ENCODE measurements at places on chromosomes 13 and 19. TPM values are rescaled to one million over a fixed set of nuclear protein-coding genes. Genes with fewer than 3 reads are reported as not detected.

APOC4 gene
- not detected for total RNA-seq

ZNF780B gene
- 30.3 TPM for total RNA-seq

- no peaks in the 10 kb centered on the region for H3K4me1 ChIP-seq
- H3K4me3 ChIP-seq: no peak overlapping the region
- H3K36me3 ChIP-seq: no peaks in the 10 kb centered on the region
- no peak for DNase-seq
- H3K27ac ChIP-seq: no peak overlapping the region
These were observed 19.3 kb upstream of the SGCG start for GRCh38 chr13:23161481-23161825.

- H3K4me1 ChIP-seq: no peaks in the 10 kb centered on the region
- no peak overlapping the region for H3K4me3 ChIP-seq
- H3K27me3 ChIP-seq: no peaks in the 10 kb centered on the region
- no peak overlapping the region for H3K27ac ChIP-seq
These were observed 271.1 kb downstream of the UQCRFS1 start for GRCh38 chr19:28941833-28942232.

DNA sequence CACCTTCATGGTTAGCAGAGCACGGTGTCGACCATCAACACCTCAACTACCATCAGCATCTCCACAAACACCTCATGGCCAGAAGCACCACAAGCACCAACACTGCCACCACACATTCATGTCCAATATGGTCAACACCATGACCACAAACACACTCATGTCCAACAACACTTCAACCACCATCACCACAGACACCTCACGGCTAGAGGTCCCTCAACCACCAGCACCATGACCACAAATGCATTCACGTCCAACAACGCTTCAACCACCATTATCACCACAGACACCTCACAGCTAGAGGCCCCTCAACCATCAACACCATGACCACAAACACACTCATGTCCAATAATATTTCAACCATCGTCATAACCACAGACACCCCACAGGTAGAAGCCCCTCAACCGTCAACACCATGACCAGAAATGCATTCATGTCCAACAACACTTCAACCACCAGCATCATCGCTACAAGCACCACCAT lies 10.2 kb downstream of the TRAPPC5 start:
- no peaks in the 10 kb centered on the region for H3K27me3 ChIP-seq
- no peaks in the 10 kb centered on the region for H3K4me1 ChIP-seq
- no peak overlapping the region for H3K4me3 ChIP-seq
- no peak for DNase-seq
- no peaks in the 10 kb centered on the region for H3K36me3 ChIP-seq
- H3K27ac ChIP-seq: no peak overlapping the region

DNA sequence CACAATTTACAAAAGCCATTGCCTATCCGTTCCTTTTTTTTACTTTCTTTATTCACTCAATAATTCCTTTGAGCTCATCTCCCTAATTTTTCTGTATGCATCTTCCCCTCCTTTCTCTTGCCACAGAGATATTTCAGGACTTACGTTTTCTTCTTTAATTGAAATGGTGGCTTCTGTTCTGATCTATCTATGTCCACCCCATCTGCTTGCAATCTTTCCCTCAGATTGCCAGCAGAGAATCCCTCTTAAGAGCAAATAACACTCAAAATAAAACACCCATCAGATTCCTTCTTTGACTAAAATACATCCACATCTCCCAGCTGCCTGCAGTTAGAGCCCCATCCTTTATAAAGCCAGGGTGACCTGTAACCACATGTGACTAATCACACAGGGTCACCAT lies 478.6 kb downstream of the EFNB2 start:
- H3K4me3 ChIP-seq: no peak overlapping the region
- DNase-seq: no peak
- no peaks in the 10 kb centered on the region for H3K36me3 ChIP-seq
- H3K27ac ChIP-seq: no peak overlapping the region

LGALS7B gene
- not detected for total RNA-seq

ZNF93 gene
- total RNA-seq: 17.9 TPM

- H3K4me1 ChIP-seq: peaks cover 28% of the 10 kb centered on the region
- H3K36me3 ChIP-seq: peaks cover 12% of the 10 kb centered on the region
- DNase-seq: no peak
- H3K27me3 ChIP-seq: no peaks in the 10 kb centered on the region
These were observed 162.4 kb downstream of the DCT start for GRCh38 chr13:94317063-94317491.

RINL gene
- total RNA-seq: 58.9 TPM

DNA sequence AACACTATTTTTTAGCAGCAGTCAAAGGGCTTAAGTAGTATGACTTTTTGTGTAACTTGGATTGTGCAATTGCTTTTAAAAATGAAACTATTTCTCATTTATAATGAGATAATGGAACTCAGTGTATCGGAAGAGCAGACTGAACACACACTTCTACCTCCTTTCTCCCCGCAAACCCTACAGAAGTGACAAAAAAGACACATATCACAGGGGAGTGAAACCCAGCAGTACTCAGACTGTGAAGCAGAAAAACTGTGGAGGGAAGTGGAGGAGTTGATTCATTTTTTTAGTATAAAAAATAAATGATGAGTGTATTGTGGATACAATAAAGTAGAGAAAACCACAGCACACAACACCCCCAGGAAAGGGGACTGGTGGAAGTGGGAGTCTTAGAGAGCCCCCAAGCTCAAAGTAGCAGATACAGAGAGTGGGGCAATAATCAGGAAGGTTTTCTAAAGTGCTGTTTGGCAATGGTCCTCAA lies 9.7 kb downstream of the LPAR6 start:
- H3K27me3 ChIP-seq: no peaks in the 10 kb centered on the region
- peaks cover 74% of the 10 kb centered on the region for H3K4me1 ChIP-seq
- peak; percentile 45 for DNase-seq
- peaks cover 44% of the 10 kb centered on the region for H3K36me3 ChIP-seq
- peak overlapping the region; percentile 84 for H3K27ac ChIP-seq

DNA sequence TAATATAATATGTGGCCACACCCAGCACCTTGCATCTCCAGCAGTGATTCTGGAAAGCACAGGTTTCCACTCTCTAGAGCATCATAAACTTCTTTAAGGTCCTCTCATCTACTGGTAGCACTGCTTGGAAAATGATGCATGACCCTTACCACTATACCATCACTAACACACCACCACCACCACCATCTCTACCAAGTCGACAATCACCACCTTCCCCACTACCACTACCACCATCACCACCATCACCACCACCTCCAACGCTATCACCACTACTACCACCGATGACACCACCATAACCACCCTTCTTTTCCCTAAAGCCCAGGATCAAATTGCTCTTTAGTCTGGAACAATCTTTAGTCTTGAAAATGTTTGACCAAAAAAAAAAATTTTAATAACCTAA lies 390.4 kb downstream of the SUCLA2 start:
- H3K4me3 ChIP-seq: no peak overlapping the region
- no peaks in the 10 kb centered on the region for H3K4me1 ChIP-seq
- DNase-seq: no peak
- H3K27me3 ChIP-seq: no peaks in the 10 kb centered on the region
- H3K27ac ChIP-seq: no peak overlapping the region
- H3K36me3 ChIP-seq: no peaks in the 10 kb centered on the region

DNA sequence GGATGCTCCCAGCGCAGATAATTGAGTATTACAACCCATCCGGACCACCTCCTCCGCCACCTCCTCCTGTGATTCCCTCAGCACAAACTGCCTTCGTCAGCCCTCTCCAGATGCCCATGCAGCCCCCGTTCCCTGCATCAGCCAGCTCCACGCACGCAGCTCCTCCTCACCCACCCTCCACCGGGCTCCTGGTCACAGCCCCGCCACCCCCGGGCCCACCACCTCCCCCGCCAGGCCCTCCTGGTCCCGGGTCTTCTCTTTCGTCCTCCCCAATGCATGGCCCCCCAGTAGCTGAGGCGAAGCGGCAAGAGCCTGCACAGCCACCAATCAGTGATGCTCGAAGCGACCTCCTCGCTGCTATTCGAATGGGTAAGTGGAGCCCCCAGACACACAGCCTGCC lies 78.0 kb downstream of the GPR12 start:
- H3K27ac ChIP-seq: no peak overlapping the region
- no peak overlapping the region for H3K4me3 ChIP-seq
- H3K36me3 ChIP-seq: no peaks in the 10 kb centered on the region
- H3K27me3 ChIP-seq: peaks cover 3% of the 10 kb centered on the region
- no peaks in the 10 kb centered on the region for H3K4me1 ChIP-seq

- DNase-seq: no peak
- no peak overlapping the region for H3K27ac ChIP-seq
- H3K4me3 ChIP-seq: no peak overlapping the region
- no peaks in the 10 kb centered on the region for H3K36me3 ChIP-seq
- H3K27me3 ChIP-seq: peaks cover 2% of the 10 kb centered on the region
These were observed 328.1 kb downstream of the MYO16 start for GRCh38 chr13:108957369-108958012.

DNA sequence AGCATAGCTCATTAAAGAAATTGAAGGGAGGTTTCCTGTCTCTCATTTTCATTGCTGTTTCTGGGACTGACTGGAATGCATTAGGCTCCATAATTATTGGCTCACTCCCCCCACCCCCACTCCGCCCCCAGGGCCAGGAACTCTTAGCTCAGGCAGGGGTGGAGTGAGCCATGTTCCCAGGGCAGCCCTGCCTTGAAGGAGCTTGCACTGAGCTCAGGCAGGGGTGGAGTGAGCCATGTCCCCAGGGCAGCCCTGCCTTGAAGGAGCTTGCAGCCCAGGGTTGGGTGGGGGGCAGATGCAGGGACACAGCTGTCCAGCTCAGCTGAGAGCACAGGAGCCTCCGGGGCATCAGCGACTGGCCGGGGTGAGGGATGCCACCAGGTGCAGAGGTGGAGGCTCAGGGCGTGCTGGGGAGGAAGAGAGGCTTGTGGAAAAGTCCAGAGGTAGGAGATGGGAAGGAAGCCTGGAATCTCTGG lies 39.1 kb upstream of the TFDP1 start:
- no peaks in the 10 kb centered on the region for H3K4me1 ChIP-seq
- no peak for DNase-seq
- no peaks in the 10 kb centered on the region for H3K27me3 ChIP-seq
- H3K4me3 ChIP-seq: no peak overlapping the region
- no peak overlapping the region for H3K27ac ChIP-seq

GRCh38 chr19:39671739-39672363 lies 16.1 kb downstream of the LGALS16 start:
- H3K27ac ChIP-seq: no peak overlapping the region
- H3K27me3 ChIP-seq: peaks cover 22% of the 10 kb centered on the region
- peaks cover 22% of the 10 kb centered on the region for H3K4me1 ChIP-seq
- no peaks in the 10 kb centered on the region for H3K36me3 ChIP-seq

- H3K4me3 ChIP-seq: no peak overlapping the region
- no peaks in the 10 kb centered on the region for H3K27me3 ChIP-seq
- H3K36me3 ChIP-seq: peaks cover 71% of the 10 kb centered on the region
- H3K4me1 ChIP-seq: peaks cover 92% of the 10 kb centered on the region
These were observed 7.6 kb upstream of the CD79A start for GRCh38 chr19:41869374-41869955.

GRCh38 chr13:62704875-62705274 lies 1289.2 kb upstream of the PCDH20 start:
- H3K27me3 ChIP-seq: no peaks in the 10 kb centered on the region
- H3K4me3 ChIP-seq: no peak overlapping the region
- H3K27ac ChIP-seq: no peak overlapping the region
- H3K4me1 ChIP-seq: no peaks in the 10 kb centered on the region
- no peak for DNase-seq
- H3K36me3 ChIP-seq: no peaks in the 10 kb centered on the region

SIGLECL1 gene
- not detected for total RNA-seq

DNA sequence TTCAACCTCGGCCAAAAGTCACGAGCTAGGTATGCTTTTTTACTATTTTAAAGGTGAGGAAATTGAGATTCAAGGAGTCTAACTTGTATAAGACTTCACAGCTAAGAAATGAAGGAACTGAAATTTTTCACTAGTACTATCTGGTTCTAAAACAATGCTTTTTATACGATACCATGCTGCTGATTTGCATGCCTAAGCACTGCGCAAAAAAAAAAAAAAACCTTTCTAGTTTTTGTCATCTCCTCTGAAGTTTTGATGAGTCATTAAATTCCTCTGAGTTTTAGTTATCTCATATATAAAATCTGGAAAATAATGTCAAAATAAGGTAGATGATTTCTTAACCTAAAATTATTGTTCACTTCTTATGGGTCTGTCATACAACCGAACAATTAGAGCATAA lies 28.0 kb upstream of the UFM1 start:
- no peak for DNase-seq
- no peak overlapping the region for H3K4me3 ChIP-seq
- H3K27me3 ChIP-seq: no peaks in the 10 kb centered on the region

ZNF44 gene
- 9.8 TPM for total RNA-seq

DNA sequence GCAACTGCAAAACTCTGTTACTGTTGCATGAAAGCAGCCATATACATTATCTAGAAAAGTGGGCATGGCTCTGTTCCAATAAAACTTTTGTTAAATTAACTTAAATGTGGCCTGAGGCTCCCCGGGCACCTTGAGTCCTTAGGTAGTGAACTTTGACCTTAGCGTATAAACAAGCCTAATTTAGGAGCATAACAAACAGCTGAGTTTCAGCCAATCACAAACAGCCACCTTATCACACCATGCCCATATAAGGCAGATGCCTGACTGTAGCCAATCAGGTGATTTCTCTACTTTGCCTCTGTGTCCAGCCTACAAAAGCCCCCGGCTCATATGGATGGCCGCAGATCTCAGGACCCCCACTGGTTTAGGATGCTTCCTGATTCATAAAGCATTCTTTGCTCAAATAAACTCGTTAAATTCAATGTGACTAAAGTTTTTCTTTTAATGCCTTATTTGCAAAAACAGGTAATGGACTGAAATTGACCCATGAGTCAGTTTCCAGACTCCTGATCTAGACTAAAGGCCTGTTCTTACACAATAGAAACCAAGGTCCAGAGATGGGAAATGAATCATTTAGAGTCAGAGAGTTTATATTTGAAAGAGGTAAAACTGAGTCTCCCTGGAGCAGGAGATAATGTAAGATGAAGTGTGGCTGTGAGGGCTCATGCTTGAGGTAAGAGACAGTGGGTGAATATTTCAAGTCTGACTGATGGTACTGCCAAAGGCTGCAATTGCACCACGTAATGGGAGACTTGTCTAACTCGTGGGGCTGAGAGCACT lies 130.2 kb downstream of the FGF9 start:
- H3K4me1 ChIP-seq: no peaks in the 10 kb centered on the region
- no peak for DNase-seq
- no peak overlapping the region for H3K27ac ChIP-seq
- H3K4me3 ChIP-seq: no peak overlapping the region
- no peaks in the 10 kb centered on the region for H3K27me3 ChIP-seq

GRCh38 chr13:45681113-45681512 lies 21.0 kb upstream of the CBY2 start:
- H3K27ac ChIP-seq: no peak overlapping the region
- no peak for DNase-seq
- no peaks in the 10 kb centered on the region for H3K36me3 ChIP-seq
